NCI-H2171 treated with DMSO at 0.1 percent for 48 hours (cell line): ENCODE measurements at places on chromosomes 1 and 21.

- no peak for DNase-seq
These were observed 73.6 kb downstream of the ATP1A1 start for GRCh38 chr1:116446686-116447085.

- peak; percentile 67 for DNase-seq
These were observed 333.3 kb upstream of the ZRANB2 start for GRCh38 chr1:71414179-71414578.

DNA sequence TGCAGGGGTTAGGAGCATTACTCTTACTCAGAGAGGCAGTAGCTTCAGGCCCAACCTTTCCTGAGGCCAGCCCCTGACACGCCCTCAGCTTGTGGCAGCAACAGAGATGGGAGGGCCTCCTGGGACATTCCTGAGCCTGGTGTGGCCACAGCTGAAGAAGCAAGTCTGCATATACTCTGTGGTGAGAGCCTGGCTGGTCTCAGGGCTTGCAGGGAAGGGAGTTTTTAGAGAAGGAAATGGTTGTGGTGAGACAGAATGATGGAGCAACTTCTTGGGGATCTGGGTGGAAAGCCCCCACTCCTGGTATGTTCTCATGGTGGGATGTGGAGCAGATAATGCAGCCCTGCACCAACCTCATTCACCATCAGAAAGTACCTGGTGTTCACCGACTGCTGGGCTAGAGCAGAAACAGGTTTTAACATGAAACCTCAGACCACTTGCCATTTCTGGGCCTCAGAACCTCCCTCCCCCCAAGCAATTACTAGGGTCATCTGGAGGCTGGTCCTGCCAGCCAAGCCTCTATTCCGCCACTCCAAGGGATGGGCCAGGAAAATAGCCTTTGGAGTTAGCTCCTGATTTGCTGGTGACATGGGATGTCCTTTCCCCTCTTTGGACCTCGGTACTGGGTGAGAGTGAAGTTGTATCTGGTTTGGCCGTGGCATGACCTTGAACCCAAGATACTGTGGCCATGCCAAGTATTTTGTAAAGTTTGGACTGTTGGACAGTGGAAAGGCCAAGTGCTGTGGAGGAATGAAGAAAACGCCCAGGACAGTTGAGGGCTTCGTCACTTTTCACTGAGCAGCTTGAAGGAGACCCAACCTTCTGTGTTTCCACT lies 28.1 kb upstream of the RNF19B start:
- DNase-seq: no peak

GRCh38 chr1:174666248-174666647 lies 218.5 kb downstream of the GPR52 start:
- DNase-seq: no peak

DNA sequence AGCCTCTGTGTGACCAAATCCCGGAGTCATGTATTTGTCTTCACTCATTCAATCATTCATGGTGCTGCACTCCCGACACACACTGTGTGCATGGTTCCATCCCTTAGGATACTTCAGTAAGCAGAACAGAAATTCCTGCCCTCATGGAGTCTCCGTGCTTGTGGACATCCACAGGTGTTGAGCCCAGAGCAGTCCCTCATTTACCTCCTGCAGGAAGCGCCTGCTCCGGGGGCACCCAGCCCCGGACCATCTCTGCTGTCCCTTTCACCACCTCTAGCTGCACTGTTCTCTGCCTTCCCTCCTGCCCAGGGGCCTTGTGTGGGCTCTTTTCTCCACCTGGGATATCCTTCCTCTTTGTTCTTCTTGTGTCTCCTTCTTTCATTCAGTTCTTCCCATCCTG lies 9.5 kb upstream of the ZBTB21 start:
- DNase-seq: no peak

DNA sequence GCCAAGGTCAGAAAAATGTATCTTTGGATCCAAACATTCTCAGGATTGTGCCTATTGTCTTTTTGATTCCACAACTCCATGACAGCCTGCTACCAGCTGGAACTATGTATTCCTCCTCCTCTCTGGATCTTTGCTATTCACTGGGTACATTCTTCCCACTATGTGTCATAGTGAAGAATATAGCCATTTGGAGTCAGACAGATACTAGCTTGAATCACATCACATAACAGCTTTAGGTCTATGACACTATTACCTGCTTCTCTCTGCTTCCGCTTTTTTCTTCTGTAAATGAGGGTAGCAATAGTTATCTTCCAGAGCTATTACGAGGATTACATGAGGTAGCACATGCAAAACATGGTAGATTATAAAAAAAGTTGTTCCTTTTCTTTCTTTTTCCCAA lies 5.4 kb upstream of the EXO1 start:
- no peak for DNase-seq

- no peak for DNase-seq
These were observed 1.1 kb downstream of the TFF2 start for GRCh38 chr21:42349420-42350317.

GRCh38 chr1:78255846-78256245 lies 210.1 kb downstream of the GIPC2 start:
- no peak for DNase-seq

- DNase-seq: no peak
These were observed 32.0 kb downstream of the AGO3 start for GRCh38 chr1:35962952-35963351.

DNA sequence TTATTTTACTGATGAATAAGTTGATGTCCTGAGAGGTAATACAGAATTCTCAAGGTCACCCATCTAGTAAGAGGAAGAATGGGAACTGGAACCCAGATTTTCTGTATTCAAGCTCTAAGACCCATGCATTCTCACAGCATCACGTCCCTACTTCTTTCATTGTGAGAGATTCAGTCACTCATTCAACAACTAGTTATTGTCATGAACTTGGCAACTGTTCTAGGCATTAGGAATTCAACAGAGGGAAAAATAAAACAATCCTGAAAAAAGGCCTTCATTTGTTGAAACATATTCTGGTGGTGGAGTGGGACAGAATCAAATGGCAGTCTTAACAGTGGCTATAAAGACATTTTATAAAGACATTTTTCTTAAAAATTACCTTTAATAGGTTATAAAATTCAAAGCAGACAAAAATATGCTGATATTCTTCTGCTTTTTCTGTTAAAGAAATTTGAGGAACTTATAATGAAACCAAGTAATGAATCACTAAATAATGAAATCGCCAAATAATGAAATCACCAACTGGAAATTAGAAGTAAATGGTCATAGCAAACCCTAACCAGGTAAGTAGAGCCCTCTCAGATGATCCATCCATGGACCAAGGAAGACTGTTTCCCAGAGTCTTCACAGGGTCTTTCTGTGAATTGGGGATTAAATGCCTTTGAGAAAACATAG lies 136.5 kb upstream of the DPYD start:
- DNase-seq: no peak

GRCh38 chr1:55180075-55180670 lies 35.0 kb downstream of the USP24 start:
- no peak for DNase-seq

DNA sequence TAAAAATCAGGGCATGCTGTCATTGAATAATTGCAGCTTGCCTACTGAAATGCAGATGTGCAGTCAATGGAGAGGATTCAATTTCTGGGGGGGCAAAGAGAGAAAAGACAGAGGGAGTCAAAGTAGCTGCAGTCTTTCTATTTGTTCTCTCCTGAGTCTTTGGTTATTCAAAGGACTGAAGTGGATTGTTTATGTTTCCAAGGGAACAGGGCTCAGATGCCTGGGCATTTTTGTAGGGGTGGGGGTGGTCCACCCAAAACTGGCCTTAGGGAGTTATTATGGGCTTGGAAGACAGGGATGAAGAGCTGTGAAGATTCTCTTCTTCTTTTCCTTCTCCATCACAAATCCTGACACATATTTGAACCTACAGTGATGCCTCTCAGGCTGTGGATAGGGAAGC lies 408.8 kb upstream of the DAB1 start:
- no peak for DNase-seq

DNA sequence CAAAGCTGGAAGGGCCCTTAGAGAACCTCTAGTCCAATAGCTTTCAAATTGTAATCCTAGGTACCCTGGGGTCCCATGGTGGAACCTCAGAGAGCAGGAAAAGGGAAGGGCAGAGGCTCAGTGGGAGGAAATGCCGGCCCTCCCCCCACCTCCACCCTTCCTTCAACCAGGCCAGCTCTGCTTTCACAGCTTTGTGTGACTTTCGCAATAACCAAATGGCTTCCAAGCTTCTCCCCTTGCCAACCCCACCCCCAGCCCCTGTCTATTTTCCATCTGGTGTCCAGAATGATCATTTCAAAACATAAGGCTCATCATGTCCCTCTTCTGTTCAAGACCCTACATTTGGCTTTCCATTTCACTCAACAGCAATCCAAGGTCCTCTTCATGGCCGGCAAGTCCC lies 74.4 kb downstream of the CD58 start:
- no peak for DNase-seq
